ENCODE measurements at places on chromosomes 3 and 15.

- no peak for DNase-seq
These were observed 751.6 kb downstream of the SI start for GRCh38 chr3:164326714-164327113.

GRCh38 chr3:6108957-6109356, 752.0 kb upstream of the GRM7 start:
- no peak for DNase-seq

DNA sequence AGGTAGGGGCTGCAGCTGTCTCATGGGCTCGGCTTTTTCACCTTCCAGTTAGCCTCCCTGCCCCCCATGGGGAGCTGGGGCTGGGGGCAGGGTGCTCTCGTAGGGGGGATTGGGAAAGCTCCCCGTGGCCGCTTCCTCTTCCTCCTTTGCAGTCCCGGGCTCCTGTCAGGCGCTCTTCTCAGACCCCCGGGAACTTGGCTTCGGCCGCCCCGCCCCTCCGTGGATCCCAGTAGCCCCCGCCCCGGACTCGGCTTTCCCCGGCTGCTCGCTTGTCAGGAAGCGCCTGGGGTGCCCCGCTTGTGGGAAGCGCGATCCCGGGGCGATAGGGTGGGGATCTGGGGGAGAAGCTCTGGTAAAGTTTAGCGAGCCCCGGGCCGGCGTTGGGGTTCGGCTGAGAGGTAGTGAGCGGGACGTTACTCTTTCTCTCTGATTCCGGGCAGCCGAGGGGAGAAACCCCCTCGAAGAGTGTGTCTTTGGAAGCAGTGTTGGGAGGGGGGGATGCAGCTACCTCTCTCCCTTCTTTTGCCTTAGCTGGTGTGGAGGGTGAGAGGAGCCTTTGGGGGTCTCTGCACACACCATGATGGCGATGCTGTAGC, 611 bp downstream of the PIAS1 start:
- DNase-seq, result peak; percentile 1

DNA sequence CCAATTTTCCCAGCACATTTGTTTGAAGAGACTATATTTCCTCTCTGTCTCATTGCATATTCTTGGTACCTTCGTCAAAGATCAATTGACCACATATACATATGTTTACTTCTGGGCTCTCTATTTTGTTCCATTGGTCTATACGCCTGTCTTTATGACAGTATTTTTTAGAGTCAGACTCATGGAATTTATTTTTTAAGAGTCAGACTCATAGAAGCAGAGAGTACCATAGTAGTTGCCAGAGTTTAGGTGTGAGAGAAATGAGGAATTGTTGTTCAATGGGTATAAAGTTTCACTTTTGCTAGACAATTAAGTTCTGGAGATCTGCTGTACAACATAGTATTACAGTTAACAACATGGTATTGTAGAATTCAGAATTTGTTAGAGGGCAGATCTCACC, 27.1 kb downstream of the PLA2G4F start:
- no peak for DNase-seq

GRCh38 chr3:189393598-189393997, 221.8 kb downstream of the TPRG1 start:
- peak; percentile 8 for DNase-seq

- no peak for DNase-seq
These were observed 17.2 kb upstream of the TCAIM start for GRCh38 chr3:44321335-44321734.

DNA sequence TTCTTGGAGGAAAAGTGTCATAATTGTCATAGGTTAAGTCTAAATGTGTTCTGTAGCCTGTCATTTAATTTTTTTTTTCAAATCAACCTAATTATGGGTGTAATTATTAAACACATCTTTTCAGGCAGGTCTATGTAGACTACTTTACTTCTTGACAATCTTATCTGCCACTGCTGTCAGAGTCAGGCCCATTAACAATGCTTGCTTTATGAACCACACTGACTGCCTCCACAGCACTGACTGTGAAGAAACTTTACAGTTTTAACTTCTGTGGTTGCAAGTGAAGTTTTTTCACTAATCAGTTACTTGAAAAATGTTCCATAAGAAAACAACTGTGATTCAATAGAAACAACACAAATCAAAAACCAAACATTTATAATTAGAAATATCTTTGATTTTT, 407.8 kb downstream of the PLCL2 start:
- DNase-seq, result no peak

GRCh38 chr15:94453227-94453988, 222.0 kb downstream of the MCTP2 start:
- no peak for DNase-seq
